ENCODE measurements at places on chromosomes 11 and 22.

DNA sequence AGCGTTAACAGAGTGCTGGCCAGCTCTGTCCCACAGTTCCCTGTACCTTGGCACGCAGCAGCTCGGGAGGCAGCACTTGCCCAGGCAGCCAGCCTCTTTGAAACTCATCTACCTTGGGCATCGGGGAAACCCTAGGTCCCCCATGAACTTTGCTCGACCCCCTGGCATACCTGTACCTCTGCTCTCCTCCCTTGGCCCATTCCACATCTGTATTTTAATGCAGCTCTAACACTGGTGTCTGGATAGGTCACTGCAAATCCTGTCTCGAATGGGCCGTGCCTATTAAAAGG lies 304.1 kb downstream of the TBC1D22A start:
- DNase-seq = no peak

DNA sequence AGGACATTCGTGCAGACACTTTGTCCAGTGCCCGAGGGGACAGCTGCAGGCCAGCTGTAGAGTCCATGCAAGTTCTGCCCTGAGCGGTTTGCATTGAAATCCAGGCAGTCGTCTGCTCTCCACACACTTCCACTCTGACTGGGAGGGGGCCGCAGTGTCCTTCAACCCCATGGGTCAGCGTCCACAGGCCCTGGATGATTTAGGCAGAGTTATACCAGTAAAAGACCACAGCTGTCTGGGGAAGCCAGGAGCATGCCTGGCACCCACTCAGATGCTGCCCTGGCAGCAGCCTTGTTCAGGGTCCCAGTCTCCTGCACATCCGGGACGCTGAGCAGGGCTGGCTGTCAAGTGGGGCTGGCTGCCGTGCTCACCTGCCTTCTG lies 26.5 kb downstream of the KRTAP5-5 start:
- no peak for DNase-seq

- DNase-seq = no peak
Observed at GRCh38 chr11:17063171-17064002, 14.1 kb downstream of the RPS13 start.

GRCh38 chr22:32245042-32245441 lies 10.1 kb downstream of the SLC5A4 start:
- no peak for DNase-seq

DNA sequence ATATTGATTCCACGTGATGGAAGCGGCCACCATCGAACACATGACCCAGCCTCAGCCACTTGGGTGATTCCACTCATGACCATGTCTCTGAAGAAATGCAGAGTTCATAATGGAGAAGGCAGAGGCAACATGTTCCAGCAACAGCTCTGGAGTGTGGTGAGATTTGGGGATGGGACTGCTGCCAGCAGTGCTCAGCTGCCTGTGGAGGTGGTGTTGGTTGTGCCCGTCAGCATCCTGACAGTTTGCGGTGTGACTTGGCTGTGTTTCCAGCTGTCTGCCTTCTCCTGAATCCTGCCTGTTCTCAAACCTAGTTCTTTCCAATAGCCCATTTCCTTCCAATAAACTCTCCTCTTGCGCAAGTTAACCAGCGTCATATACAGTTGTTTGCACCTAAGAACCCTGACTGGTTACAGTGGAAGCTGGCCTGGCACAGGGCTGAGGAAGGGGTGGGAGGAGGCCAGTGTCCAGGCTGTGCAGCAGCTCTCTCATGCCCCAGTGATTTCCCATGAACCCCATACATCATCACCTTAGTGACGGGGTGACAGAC lies 22.0 kb upstream of the OR8B8 start:
- no peak for DNase-seq

DNA sequence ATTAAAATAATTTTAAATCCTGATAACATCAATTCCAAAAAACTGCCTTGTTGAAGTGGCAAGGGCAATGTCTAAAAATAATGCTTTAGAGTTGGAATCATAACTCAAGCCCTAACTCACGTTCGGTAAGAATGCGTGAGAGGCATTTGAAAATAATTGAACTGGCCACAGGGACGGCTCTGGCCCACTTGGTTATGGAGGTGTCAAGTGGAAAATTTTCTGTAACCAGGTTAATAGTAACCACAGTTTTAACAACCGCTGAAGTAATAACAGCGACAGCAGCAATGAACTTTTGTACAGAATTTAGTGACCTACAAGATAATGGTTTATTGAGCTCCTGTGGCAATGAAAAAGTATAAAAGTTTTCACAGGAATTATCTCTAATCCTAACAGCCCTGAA lies 79.4 kb downstream of the ETS1 start:
- no peak for DNase-seq

DNA sequence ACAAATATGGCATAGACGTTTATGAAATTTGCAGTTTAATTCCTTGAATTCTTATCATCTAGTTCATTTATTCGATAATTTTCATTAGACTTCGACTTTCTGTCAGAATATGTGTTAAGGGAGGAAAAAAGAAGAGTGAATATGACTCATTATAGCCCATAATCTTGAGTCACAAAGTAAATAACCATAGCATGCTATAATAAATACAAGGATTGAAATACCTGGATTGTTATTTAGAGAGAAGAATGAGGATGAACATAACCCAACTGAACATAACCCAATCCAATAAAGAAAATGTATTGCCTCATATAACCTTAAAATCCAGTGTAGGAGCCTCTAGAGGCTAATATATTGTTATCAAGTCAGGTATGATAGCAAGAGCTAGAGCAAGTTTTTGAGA lies 1858.3 kb upstream of the RAG2 start:
- no peak for DNase-seq

- DNase-seq = no peak
Observed at GRCh38 chr11:20337526-20338154, 25.9 kb upstream of the HTATIP2 start.

DNA sequence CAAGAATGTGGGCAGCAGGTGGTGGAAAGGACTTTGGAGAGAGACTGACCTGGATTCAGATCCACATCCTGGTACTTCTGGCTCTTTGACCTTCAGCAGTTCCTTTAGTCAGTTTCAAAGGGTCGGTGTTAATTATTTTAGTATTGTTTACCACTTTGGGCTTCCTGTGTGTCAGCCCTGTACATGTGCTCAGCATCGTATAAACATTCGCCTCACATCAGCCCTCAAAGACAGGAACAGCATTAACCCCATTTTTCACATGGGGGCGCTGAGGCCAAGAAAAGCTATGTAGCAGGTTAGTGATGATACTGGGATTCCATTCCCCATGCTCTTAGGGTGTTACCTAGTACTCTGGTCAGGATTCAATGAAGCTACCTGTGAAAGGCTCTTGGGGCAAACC lies 72.1 kb upstream of the YWHAH start:
- DNase-seq = no peak

DNA sequence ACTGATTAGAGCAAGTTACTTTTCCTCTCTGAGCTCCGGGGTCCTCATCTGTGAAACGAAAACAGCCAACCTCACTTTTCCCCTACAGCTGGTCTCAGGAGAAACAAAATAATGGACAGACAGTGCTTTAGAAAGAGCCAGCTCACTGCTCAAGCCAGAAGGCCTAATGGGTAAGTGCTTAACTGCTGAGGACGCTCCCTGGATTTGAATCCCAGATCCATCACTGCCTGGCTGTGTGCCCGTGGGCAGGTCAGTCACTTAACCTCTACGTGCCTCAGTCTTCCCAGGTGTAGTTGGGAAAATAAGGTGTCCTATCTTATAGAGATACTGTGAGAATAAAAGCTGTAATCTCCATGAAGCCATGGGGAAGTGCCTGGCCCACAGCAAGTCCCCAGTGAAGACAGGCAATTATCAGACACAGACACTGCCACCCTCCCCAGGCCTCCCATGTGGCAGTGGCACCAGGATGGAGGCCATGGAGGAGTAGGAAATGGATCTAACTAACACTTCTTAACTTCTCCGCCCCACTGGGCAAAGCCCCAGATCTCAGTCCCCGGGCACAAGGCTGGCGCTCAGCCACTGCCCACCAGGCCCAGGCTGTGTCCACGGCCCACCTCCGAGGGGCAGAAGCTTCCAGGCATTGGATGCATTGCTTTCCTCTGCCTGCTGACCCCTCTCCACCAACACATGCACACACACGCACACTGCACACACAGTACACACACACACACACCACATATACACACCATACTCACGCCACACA lies 9.2 kb downstream of the TP53I11 start:
- DNase-seq = no peak

DNA sequence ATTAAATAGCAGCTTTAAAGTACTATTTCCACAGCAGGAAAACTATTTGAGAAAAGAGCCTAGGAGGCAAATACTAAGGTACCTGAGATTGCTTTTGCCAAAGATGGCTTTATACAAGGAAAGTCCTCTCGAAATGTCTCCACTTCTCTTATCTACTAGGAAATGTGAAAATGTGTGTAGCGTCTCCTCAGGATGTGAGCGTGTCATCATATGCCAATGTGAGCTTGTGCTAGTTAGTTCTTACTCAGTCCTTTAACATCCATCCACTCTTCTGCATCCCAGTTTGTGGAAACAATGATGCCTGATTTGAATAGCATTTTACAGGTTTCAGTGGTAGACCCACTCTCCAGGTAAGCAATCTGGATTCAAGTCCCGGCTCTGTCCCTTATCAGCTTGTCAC lies 421.0 kb downstream of the DYNC2H1 start:
- no peak for DNase-seq

DNA sequence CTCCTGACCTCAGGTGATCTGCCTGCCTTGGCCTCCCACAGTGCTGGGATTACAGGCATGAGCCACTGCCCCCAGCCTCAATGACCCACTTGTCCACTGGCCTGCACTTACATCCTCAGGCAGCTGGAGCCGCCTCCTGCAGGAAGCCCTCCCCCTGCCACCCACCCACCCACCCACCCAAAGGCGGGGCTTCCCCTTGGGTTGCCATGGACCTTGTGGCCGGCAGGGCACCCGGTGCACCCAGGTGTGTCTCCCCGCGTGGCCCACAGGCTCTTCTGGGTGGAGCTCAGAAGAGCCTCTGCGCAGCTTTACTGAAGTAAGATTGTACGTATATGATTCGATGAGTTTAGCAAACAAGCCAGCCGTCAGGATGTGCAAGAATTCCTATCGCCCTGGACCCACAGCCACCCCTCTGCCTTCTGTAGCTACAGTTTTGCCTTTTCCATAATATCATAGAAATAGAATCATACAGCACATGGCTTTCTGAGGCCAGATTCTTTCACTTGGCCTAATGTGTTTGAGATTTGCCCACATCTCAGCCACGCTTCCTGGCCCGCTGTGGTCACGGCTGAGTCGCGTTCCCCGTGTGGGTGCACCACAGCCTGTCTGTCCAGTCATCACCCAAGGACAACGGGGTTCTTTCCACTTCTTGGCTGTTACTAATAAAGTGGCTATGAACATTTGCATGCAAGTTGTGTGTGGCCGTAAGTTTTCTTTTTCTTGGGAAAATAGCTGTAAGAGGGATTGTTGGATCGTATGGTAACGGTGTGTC lies 5.3 kb upstream of the BRSK2 start:
- no peak for DNase-seq

- DNase-seq = no peak
Observed at GRCh38 chr22:28918550-28919271, 35.3 kb downstream of the ZNRF3 start.

DNA sequence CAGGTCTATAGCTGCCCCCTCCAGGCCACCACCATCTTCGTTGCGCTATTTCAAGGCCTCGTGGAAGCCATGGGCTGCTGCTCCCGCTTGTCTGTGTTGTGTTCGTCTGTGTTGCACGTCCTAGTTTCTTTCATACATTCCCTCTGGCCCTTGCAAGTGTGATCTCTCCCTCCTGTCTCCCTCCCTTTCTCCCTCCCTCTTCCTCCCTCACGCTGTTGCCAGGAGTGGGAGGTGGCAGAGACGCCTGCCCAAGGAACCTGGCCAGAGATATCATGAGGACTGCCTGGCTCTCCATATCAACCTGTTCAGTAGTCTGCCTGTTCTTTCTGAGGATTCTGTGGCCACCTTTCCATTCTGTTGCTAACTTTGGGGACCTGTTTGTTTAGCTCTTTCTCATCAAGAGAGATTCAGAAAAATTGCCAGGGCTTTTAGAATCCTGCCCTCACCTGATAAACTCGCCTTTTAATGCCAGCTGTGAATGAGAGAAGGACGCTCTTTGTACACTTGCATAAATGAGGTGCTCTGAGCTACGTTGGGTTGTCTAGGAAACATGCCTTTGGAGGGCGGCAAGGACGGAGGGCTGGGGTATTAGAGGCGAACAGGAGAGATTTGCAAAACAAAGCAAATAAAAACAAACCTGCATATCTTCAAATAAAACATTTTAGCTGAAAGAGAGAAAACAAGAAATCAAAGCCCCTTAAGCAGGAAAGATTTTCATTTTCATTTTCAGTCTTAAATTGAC lies 185.2 kb downstream of the TBC1D22A start:
- DNase-seq = no peak

GRCh38 chr11:109326781-109327180 lies 95.2 kb upstream of the C11orf87 start:
- no peak for DNase-seq

GRCh38 chr11:33689501-33689900 lies 11.1 kb downstream of the C11orf91 start:
- no peak for DNase-seq

GRCh38 chr11:96299155-96299888 lies 43.7 kb downstream of the MAML2 start:
- DNase-seq = no peak

- no peak for DNase-seq
Observed at GRCh38 chr11:113410414-113411135, 23.0 kb downstream of the ANKK1 start.

DNA sequence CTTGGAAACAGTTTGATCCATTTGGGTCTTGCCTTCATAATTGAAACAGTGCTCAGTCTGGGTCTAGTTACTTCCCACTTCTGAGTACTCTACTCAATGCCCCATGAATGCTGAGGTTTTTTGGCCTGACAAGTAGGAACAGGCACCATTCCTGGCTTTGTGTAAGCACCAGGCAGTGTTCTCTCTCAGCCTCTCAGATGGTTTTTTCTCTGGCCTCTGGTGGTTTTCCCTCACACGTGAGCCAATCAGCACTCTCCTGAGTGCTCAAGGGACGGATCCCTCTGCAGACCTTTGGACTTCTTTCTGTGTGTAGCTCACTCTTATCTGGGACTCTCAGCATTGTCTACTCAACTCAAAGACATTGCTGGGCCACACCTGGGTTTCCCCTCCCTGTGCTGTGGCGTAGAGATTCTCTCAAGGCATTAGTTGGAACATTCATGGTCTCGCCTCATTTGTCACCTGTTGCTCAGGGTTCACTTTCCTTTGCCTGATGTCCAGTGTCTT lies 21.3 kb downstream of the SIK2 start:
- DNase-seq = no peak

GRCh38 chr22:39247361-39247760 lies 2.6 kb upstream of the PDGFB start:
- no peak for DNase-seq

GRCh38 chr11:100709233-100709957 lies 22.3 kb downstream of the ARHGAP42 start:
- no peak for DNase-seq

GRCh38 chr11:132644520-132645239 lies 887.6 kb downstream of the OPCML start:
- DNase-seq = no peak

- no peak for DNase-seq
Observed at GRCh38 chr11:3786781-3787428, 10.4 kb downstream of the NUP98 start.

Measured in kidney epithelial cell (primary cell).